ENCODE measurements at places on chromosomes 2 and 18.

GRCh38 chr18:48602759-48603390, 64.0 kb downstream of the CTIF start:
- H3K27ac ChIP-seq: no peak overlapping the region
- peaks cover 2% of the 10 kb centered on the region for H3K27me3 ChIP-seq
- no peaks in the 10 kb centered on the region for H3K4me1 ChIP-seq
- no peaks in the 10 kb centered on the region for H3K36me3 ChIP-seq

GRCh38 chr2:25303633-25304236, 38.0 kb downstream of the DNMT3A start:
- no peak overlapping the region for H3K27ac ChIP-seq
- DNase-seq: no peak
- H3K4me1 ChIP-seq: peaks cover 87% of the 10 kb centered on the region
- H3K4me3 ChIP-seq: no peak overlapping the region
- H3K36me3 ChIP-seq: peaks cover 65% of the 10 kb centered on the region

DNA sequence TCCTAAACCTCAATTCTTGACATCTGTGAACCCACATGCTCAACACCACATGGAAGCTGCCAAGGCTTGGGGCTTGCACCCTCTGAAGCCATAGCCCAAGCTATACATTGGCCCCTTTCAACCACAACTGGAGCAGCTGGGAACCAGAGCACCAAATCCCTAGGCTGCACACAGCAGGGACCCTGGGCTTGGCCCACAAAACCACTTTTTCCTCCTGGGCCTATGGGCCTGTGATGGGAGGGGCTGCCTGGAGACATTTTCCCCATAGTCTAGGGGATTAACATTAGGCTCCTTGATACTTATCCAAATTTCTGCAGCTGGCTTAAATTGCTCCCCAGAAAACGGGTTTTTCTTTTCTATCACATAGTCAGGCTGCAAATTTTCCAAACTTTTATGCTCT, 40.3 kb downstream of the EXOC6B start:
- no peak overlapping the region for H3K4me3 ChIP-seq
- no peaks in the 10 kb centered on the region for H3K27me3 ChIP-seq
- H3K4me1 ChIP-seq: no peaks in the 10 kb centered on the region
- no peaks in the 10 kb centered on the region for H3K36me3 ChIP-seq

DNA sequence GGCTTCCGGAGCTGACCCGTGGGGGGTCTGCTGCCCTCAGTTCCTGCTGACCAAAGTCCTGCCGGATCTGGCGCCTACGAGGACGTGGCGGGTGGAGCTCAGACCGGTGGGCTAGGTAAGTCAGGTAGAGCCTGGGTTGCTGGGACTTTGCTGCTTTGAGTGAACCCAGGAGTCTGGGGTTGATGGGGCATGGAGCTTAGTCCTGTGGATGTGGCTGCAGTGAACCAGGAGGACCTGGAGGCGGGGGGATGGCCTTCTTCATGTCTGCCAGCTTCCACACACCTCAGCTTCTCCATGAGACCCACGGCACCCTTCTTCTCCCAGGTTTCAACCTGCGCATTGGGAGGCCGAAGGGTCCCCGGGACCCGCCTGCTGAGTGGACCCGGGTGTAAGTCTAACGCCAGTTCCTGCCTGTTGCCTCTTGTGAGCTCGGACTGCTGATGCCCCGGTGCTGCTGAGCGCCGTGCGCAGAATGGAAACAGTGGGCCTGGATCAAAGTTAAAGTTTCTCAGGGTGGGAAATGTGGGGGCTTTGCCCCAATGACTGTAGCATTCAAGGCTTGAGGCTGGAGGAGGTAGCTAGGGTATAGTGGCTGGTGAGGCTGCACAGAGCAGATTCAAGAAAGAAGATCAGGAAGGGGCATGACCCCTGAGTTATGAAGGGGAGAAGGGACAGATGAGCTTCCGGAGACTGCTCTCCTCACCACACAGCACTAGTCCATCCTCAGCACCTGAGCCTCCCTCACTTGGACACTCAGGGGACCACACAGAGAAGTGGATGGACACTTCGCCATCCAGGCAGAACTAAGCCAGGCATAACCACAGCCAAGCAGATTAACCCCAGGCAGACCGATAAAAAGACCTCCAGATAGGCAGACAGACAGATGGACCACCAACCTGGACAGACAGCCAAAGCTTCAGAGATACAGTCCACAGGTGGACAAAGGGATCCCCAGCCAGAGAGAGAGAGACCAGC, 17.3 kb downstream of the PTPN18 start:
- no peak for DNase-seq
- peaks cover 6% of the 10 kb centered on the region for H3K27me3 ChIP-seq
- H3K4me1 ChIP-seq: peaks cover 78% of the 10 kb centered on the region
- H3K27ac ChIP-seq: peak overlapping the region; percentile 88
- peaks cover 61% of the 10 kb centered on the region for H3K36me3 ChIP-seq
- peak overlapping the region; percentile 81 for H3K4me3 ChIP-seq

- H3K4me3 ChIP-seq: peak overlapping the region; percentile 9
- peaks cover 34% of the 10 kb centered on the region for H3K4me1 ChIP-seq
- peaks cover 5% of the 10 kb centered on the region for H3K36me3 ChIP-seq
- H3K27ac ChIP-seq: no peak overlapping the region
- DNase-seq: no peak
Measured at GRCh38 chr2:181682795-181683517, 2.6 kb upstream of the NEUROD1 start.

GRCh38 chr2:1968209-1968987, 224.1 kb upstream of the PXDN start:
- no peak for DNase-seq
- H3K27me3 ChIP-seq: peaks cover 4% of the 10 kb centered on the region
- no peaks in the 10 kb centered on the region for H3K36me3 ChIP-seq
- H3K4me3 ChIP-seq: no peak overlapping the region
- H3K27ac ChIP-seq: no peak overlapping the region

- DNase-seq: no peak
- H3K4me1 ChIP-seq: no peaks in the 10 kb centered on the region
- H3K27me3 ChIP-seq: no peaks in the 10 kb centered on the region
- no peak overlapping the region for H3K27ac ChIP-seq
- H3K4me3 ChIP-seq: no peak overlapping the region
Measured at GRCh38 chr2:180647621-180648020, 332.8 kb upstream of the UBE2E3 start.

- H3K27me3 ChIP-seq: peaks cover 20% of the 10 kb centered on the region
- H3K36me3 ChIP-seq: no peaks in the 10 kb centered on the region
- no peak overlapping the region for H3K4me3 ChIP-seq
- peaks cover 26% of the 10 kb centered on the region for H3K4me1 ChIP-seq
- DNase-seq: no peak
Measured at GRCh38 chr2:203582468-203582867, 47.4 kb upstream of the RAPH1 start.

- H3K27me3 ChIP-seq: peaks cover 11% of the 10 kb centered on the region
- no peak for DNase-seq
- no peaks in the 10 kb centered on the region for H3K36me3 ChIP-seq
- H3K4me1 ChIP-seq: peaks cover 2% of the 10 kb centered on the region
- H3K27ac ChIP-seq: no peak overlapping the region
- H3K4me3 ChIP-seq: no peak overlapping the region
Measured at GRCh38 chr2:99561804-99562203, 72.0 kb upstream of the REV1 start.

DNA sequence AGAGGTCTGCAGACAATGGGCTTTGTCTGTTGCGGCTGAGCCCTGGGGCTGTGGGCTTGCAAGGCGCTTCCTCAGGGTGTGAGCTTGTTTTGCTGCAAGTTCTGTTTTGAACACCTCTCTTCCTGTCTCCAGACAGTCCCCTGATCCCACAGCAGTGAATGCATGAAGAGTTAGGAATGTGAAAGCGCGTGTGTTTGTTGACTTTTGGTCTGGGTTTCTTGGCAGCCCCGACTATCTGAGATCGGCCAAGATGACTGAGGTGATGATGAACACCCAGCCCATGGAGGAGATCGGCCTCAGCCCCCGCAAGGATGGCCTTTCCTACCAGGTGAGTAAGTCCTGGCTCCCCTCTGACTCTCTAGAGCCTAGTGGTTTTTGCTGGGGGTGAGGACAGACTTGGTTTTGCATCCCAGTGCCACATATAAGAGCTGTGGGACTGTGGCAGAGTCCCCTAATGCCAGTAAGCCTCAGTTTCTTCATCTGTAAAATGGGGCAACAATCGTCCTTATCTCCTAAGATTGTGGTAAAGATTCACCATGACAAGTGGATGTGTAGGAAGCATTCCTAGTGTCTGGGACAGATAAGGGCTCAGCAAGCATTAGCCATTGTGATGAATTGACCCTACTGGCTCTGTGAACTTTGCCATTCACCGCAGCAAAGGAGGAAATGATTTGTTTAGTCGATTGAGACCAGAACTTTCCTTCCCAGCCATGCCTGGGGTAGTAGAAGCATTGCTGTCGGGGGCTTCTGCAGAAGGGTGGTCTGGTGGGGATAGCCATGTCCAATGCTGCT, 3.0 kb downstream of the LBH start:
- H3K27me3 ChIP-seq: peaks cover 5% of the 10 kb centered on the region
- peaks cover 56% of the 10 kb centered on the region for H3K36me3 ChIP-seq
- DNase-seq: peak; percentile 64
- peaks cover 75% of the 10 kb centered on the region for H3K4me1 ChIP-seq
- H3K27ac ChIP-seq: peak overlapping the region; percentile 82

DNA sequence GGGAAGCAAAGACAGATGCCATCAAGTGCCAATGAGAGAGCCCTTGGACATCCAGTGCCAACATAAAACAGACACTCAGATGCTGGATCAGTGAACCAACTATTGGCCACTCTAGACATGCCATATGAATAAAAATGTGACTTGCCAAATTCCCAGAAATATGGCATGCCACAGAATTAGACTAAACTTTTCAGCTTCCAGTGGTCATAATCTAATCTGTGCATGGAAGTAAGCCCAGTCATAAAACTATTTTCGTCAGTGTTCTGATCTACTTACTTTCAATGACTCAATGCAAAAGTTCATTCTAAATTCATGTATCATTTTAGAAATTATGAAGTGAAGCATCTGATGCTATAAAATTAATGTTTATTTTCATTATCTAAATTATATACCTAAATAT, 1506.2 kb upstream of the NXPH2 start:
- DNase-seq: no peak
- H3K27ac ChIP-seq: no peak overlapping the region
- no peaks in the 10 kb centered on the region for H3K36me3 ChIP-seq
- H3K4me3 ChIP-seq: no peak overlapping the region
- H3K4me1 ChIP-seq: no peaks in the 10 kb centered on the region

- peaks cover 8% of the 10 kb centered on the region for H3K27me3 ChIP-seq
- no peaks in the 10 kb centered on the region for H3K36me3 ChIP-seq
- H3K27ac ChIP-seq: no peak overlapping the region
- peaks cover 16% of the 10 kb centered on the region for H3K4me1 ChIP-seq
- no peak overlapping the region for H3K4me3 ChIP-seq
Measured at GRCh38 chr2:26523750-26524149, 45.8 kb upstream of the OTOF start.

DNA sequence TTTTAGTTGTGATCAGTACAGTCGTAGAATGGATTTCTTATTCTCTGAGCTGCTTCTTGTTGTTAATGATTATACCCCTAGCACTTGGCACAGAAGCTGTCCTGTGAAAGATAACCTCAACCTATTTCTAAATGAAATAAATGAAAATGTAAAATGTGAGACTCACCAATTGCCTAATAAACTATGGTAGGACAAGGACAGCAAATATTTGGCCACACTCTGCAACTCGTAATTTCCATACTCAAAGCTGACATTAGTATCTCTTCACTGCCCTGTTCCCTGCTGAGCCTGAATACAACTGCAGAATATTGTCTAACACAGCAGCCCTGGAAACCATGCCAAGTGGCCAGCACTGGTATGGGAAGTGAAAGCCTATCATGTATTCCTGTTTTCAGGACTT, 34.5 kb downstream of the TMEM182 start:
- H3K36me3 ChIP-seq: peaks cover 25% of the 10 kb centered on the region
- peaks cover 3% of the 10 kb centered on the region for H3K4me1 ChIP-seq
- H3K27ac ChIP-seq: no peak overlapping the region
- DNase-seq: no peak
- no peaks in the 10 kb centered on the region for H3K27me3 ChIP-seq

GRCh38 chr2:119704670-119705120, 25.7 kb downstream of the TMEM177 start:
- no peak overlapping the region for H3K27ac ChIP-seq
- H3K27me3 ChIP-seq: peaks cover 4% of the 10 kb centered on the region
- no peak overlapping the region for H3K4me3 ChIP-seq

GRCh38 chr2:241692448-241692847, 5.8 kb upstream of the DTYMK start:
- DNase-seq: no peak
- peaks cover 19% of the 10 kb centered on the region for H3K4me1 ChIP-seq
- no peaks in the 10 kb centered on the region for H3K27me3 ChIP-seq
- no peak overlapping the region for H3K4me3 ChIP-seq
- H3K36me3 ChIP-seq: peaks cover 23% of the 10 kb centered on the region

All from activated CD8-positive, alpha-beta T cell treated with anti-CD3 and anti-CD28 coated beads, Interleukin-2, amount 10 ng/mL, durations not matched to agents 7 days and 5 days (primary cell).